A549 treated with CpdA at 1 μM for 4 hours (cell line): ENCODE measurements at places on chromosomes 6 and 20. TPM values are rescaled to one million over a fixed set of nuclear protein-coding genes. Genes with fewer than 3 reads are reported as not detected.

The PAK5 gene
- not detected in 5 replicates for total RNA-seq

The JPH2 gene
- total RNA-seq: 0.58 to 0.99 TPM (median 0.83 TPM) in 5 replicates

The GPR6 gene
- not detected in 5 replicates for total RNA-seq

The NKX2-4 gene
- 0.06 TPM in 1 of 5 replicates, not detected in the others for total RNA-seq

The GCNT2 gene
- 6.4 to 11.2 TPM (median 7.1 TPM) in 5 replicates for total RNA-seq

The ARMH2 gene
- total RNA-seq: not detected in 5 replicates

The MATN4 gene
- 0.08 to 0.14 TPM (median 0.10 TPM) in 3 of 5 replicates, not detected in the others for total RNA-seq

The CNKSR3 gene
- total RNA-seq: 4.9 to 5.9 TPM (median 5.4 TPM) in 5 replicates

The HCRTR2 gene
- total RNA-seq: not detected in 5 replicates

The EGFL8 gene
- total RNA-seq: 1.1 to 2.4 TPM (median 1.3 TPM) in 5 replicates

The ULBP3 gene
- 3.6 to 4.0 TPM (median 3.7 TPM) in 5 replicates for total RNA-seq

The SIRPB2 gene
- not detected in 5 replicates for total RNA-seq

The AKAP12 gene
- total RNA-seq: 68.2 to 140 TPM (median 103 TPM) in 5 replicates

The PLN gene
- total RNA-seq: not detected in 5 replicates

The PDYN gene
- 0.03 TPM in 1 of 5 replicates, not detected in the others for total RNA-seq

The ACOT8 gene
- 17.6 to 21.5 TPM (median 20.3 TPM) in 5 replicates for total RNA-seq

The PKIB gene
- 0.36 to 1.4 TPM (median 0.66 TPM) in 5 replicates for total RNA-seq

The COL21A1 gene
- 0.53 to 0.99 TPM (median 0.79 TPM) in 5 replicates for total RNA-seq

The ENPP5 gene
- not detected in 5 replicates for total RNA-seq

The MEP1A gene
- total RNA-seq: not detected in 5 replicates

The GABRR2 gene
- 0.09 to 0.20 TPM in 2 of 5 replicates, not detected in the others for total RNA-seq

The PTGIS gene
- total RNA-seq: 0.02 TPM in 2 of 5 replicates, not detected in the others

The SLC17A2 gene
- not detected in 5 replicates for total RNA-seq

The SLC17A3 gene
- total RNA-seq: 0.95 to 1.5 TPM (median 1.2 TPM) in 5 replicates

The TNNC2 gene
- 0.21 to 0.22 TPM in 2 of 5 replicates, not detected in the others for total RNA-seq

The LAMA5 gene
- total RNA-seq: 251 to 434 TPM (median 357 TPM) in 5 replicates

The GCM1 gene
- total RNA-seq: 0.06 to 0.07 TPM in 2 of 5 replicates, not detected in the others

The RAB32 gene
- 35.3 to 47.8 TPM (median 44.8 TPM) in 5 replicates for total RNA-seq

The CENPQ gene
- total RNA-seq: 6.6 to 8.5 TPM (median 7.9 TPM) in 5 replicates

The RIMS4 gene
- 1.0 to 1.7 TPM (median 1.6 TPM) in 5 replicates for total RNA-seq

The RBM24 gene
- total RNA-seq: 9.3 to 12.2 TPM (median 11.0 TPM) in 5 replicates

The COL19A1 gene
- not detected in 5 replicates for total RNA-seq

The THBD gene
- 19.3 to 28.4 TPM (median 23.8 TPM) in 5 replicates for total RNA-seq

The APCDD1L gene
- total RNA-seq: 0.06 to 0.09 TPM (median 0.07 TPM) in 5 replicates

The BTNL2 gene
- total RNA-seq: not detected in 5 replicates

The CDSN gene
- not detected in 5 replicates for total RNA-seq

The ABCC10 gene
- total RNA-seq: 9.4 to 11.9 TPM (median 9.4 TPM) in 5 replicates

The CNBD2 gene
- total RNA-seq: 4.3 to 6.4 TPM (median 5.5 TPM) in 5 replicates

The FOXP4 gene
- 16.9 to 25.7 TPM (median 21.8 TPM) in 5 replicates for total RNA-seq

The TRIM15 gene
- total RNA-seq: 0.29 TPM in 1 of 5 replicates, not detected in the others

The ENPP4 gene
- 0.22 to 0.34 TPM (median 0.25 TPM) in 5 replicates for total RNA-seq

The SIRPA gene
- total RNA-seq: 27.1 to 33.9 TPM (median 30.8 TPM) in 5 replicates
